ENCODE measurements at places on chromosomes 12 and 14.

GRCh38 chr14:41022932-41023331 is 583.7 kb upstream of the LRFN5 start:
- DNase-seq: no peak

DNA sequence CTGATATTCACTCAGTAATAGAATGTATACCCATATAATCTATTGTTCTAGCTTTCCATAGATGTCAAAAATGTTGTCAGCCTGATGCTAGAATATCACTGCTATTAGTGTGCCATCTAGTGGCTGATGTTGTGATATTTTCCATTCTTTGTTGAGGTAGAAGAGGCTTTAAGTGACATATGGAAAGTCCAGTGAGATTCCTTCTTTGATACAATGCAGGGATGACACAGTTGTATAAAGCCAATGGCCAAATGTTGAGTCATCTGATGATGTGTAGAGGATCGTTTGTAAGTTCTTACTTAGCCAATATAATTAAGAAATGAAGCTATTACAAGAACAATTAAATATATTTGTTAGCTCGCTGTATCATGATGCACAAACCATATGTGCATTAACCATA is 58.1 kb upstream of the PCED1B start:
- DNase-seq: peak; percentile 11

DNA sequence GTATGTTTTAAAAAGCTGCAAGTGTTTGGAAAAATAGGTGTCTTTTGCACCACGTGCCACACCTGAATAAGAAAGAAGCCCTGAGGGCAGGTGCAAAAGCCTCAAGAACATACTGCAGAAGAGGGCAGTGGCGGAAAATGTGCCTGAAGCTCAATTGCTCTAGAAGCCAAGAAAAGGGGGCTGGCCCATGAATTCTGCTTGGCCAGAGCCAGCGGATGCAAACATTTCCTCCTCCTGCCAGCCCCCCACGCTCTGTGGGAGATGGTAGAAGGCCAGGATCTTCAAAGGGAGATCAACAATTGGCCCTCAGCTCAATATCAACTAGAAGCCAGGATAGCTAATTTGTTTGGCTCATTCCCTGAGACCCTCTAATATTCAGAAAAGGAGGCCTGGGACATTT is 80.3 kb upstream of the TMEM132D start:
- DNase-seq: no peak

DNA sequence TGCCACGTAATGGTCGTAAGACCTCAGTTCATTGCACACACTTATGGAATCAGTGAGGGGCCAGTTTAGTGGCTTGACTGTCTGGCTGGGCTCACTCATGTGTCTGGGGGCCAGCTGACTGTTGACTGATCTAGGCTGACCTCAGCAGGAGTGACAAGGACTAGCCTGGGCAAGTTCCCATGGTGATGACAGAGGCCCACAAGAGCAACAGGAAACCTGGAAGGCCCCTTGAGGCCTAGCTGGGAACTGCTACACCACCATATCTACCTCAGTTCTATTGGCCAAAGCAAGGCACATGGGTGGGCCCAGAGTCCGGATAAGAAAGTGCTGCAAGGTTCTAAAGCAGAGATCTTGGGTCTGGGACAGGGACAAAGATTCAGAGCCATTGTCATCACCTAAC is 21.3 kb upstream of the RFLNA start:
- DNase-seq: peak; percentile 50

DNA sequence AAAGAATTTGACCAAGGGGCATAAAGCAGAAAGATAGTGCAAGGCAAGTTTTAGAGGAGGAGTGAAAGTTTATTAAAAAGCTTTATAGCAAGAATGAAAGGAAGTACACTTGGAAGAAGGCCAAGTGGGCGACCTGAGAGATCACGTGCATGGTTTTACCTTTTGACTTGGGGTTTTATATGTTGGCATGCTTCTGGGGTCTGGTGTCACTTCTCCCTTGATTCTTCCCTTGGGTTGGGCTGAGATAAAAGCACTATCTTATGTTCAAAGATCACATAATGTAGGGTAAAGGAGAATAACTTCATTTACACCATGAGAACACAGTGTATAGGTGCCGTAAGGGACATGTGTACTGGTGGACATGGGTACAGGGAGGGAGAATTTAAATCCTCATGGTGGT is 17.7 kb upstream of the TMEM30B start:
- DNase-seq: no peak

GRCh38 chr12:98823012-98823411 is 177.9 kb downstream of the APAF1 start:
- DNase-seq: no peak

GRCh38 chr12:32309811-32310736 is 89.3 kb upstream of the FGD4 start:
- DNase-seq: no peak

GRCh38 chr14:69648480-69649451 is 37.4 kb downstream of the SUSD6 start:
- DNase-seq: peak; percentile 12

DNA sequence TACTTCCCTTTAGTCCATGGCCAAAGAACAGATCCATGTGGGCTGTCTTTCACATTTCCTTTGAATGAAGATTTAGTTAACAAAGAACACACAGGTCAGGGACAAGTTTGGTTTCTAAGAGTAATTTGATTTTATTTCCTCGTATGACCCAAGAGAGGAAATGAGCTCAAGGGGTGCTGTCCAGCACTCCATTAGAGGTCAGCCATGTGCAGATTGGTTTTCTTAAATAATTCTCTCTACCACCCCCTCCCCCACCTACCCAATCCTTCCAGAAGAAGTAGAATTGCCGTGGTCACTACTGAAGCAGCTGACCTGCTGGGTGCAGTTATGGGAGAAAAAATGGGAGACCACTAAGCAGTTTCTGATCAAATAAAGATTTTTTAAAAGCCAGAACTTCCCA is 13.9 kb upstream of the OAS1 start:
- no peak for DNase-seq

DNA sequence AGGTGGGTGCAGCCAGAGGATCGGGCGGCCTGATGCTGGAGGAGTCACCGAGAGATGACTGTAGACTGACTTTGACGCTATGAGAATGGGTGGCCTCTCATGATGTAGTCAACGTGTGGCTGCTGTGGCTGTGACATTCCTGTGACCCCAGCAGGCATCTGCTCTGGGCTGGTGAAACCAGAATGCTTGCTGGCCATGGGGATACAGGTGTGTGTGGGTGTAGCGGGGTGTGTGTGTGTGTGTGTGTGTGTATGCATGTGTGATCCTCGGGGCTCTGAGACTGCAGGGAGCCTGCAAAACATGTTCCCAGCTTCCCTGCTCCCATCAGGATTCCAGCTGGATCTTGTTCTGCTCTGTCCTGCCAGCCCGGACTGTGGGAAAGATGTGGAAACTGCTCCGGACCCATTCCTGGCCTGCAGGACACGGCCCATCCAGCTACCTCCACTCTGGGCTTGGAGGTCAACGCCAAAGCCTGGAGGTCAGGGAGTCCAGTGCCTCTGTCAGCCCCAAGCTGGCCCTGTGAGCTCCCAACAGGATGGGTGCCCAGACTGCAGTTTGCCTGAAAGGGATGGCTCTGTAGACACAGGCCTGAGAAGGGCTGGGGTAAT is 18.8 kb upstream of the HHIPL1 start:
- no peak for DNase-seq

DNA sequence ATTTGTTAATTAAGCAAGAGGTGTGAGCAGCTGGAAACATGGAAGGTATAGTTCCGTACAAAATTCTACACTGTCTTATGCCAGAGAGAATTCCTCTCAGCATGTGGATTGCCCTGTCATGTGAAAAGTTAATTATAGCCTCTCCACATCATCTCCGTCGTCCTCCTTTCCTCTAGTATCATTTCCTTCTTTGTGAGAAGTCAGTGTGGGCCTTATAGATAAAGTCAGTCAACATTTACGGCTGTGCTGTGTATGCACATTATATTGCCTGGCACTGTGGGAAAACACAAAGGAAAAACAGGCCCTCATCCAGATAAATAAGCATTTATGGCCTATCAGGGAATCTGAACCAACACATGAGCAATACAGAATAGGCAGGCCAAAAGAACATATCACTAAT is 236.6 kb downstream of the SEC23A start:
- DNase-seq: no peak

- DNase-seq: no peak
These were observed 162.1 kb downstream of the NTF3 start for GRCh38 chr12:5593998-5594397.

DNA sequence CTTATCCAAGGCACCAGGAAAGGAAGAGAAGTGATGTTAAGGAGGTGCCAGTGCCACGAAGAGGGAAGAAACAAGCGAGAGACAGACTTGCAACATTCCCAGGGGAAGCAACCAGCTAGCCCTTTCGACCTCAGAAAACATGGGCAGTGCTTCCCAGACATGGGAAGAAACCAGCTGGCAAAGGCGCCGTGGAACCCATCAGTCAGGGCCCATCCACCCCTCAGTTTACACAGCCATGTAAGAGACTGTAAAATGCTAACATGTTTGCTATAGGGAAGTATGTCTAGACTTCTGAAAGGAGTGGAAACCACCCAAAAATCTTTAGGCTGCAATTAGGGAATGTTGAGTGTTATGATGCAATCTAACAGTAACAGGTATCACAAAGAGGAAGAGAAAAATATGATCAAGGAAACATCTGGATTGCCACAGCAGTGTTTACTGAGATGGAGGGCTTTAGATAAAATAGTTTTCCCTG is 26.3 kb downstream of the ANAPC5 start:
- no peak for DNase-seq

- DNase-seq: no peak
These were observed 20.5 kb upstream of the DUSP6 start for GRCh38 chr12:89372584-89373370.

- DNase-seq: no peak
These were observed 697.1 kb upstream of the SEL1L start for GRCh38 chr14:82230748-82231147.

DNA sequence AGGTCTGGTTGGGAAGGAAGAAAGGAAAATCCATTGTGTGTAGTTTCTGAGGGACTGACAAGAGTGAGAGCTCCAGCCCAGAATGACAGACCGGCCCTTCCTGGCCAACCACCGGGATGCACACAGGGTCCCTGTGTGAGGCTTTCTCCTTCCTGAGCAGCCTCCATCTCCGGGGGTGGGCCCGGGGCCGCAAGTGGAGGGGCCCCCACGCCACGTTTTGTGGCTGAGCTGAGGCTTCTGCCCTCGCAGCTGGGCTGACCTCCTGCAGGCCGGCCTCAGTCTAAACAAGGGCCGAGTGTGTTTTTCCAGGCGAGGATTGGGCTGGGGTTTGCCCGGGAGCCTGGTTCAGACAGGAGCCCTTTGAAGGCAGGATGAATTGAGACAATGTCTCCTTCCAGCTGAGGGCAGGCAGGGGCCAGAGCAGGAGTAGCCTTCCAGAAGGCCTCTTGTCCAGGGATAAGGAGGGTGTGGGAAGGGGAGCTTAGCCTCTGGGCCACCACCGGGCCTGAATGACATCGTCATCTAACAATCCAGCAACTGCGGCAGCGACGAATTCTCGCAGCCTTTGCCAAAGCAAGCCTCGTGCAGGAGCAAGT is 96.5 kb upstream of the NCOR2 start:
- DNase-seq: no peak

GRCh38 chr14:105843444-105844046 is 317.2 kb downstream of the TMEM121 start:
- peak; percentile 21 for DNase-seq

- DNase-seq: no peak
These were observed 133.3 kb downstream of the TBX5 start for GRCh38 chr12:114272605-114273004.
